ENCODE measurements at places on chromosomes 6 and 20.

- DNase-seq, result no peak
Measured at GRCh38 chr6:145147559-145147958, 587.8 kb downstream of the EPM2A start.

DNA sequence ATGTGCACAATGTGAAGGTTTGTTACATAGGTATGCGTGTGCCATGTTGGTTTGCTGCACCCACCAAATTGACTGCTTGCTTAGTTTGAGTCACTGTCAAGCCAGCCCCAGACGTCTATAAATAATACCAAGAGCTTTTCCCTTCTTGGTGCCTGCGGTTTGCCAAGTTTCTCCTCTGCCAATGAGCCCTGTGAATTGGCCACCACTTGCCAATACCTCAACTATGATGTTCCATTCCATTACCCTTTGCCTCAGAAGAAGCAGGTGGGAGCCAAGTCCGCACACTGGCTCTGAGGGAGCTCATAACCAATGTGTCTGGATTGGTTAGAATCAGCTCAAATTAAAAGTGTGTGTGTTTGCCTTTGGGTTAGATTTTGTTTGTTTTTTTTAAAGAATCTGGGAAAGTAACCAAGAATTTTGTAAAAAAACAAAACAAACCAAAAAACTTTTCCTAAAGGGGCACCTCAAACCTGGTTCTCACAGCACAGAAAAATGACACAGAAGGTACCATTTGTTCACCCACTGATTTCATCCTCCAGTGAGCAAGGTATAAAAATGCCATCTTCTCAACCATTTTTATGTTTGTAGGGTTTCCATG is 244.7 kb upstream of the PRND start:
- no peak for DNase-seq

- DNase-seq, result no peak
Measured at GRCh38 chr6:130965656-130966055, 97.4 kb downstream of the EPB41L2 start.

DNA sequence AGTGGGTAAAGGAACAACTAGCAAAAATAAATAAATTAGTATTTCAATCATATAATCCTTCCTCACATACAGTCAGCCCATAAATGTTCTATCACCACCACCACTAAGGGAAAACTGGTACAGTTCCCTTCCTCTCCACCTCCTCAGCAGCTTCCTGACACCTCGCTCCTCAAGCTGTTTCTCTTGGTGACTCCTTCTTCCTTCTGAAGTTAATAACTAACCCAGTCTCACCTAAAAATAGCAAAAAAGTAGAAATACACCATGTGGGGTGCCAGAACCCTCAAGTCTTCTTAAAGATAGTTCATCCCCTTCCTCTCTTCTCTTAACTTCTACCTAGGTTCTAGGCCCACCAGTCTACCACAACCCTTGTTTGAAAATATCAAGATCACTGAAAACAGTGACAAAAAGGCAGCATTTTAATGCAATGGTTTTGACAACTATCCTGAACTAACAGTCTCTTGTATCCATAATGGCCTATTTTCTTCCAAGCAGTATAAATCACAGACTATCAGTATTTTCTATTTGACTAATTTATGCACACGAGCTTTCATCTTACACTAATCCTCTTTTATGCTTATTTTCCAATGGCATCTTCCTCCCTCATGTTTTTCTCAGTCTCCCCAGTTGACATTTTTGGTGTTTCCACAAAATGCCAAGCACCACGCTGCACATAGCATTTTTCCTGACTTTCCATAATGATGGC is 85.5 kb downstream of the KHDC1L start:
- DNase-seq, result no peak

GRCh38 chr6:164795056-164795815 is 514.2 kb downstream of the C6orf118 start:
- no peak for DNase-seq

GRCh38 chr20:38747495-38748096 is 664 bp upstream of the ACTR5 start:
- DNase-seq, result no peak

- DNase-seq, result peak; percentile 55
Measured at GRCh38 chr20:25309395-25310267, 61.7 kb downstream of the PYGB start.

- no peak for DNase-seq
Measured at GRCh38 chr6:11727998-11728961, 50.3 kb downstream of the ADTRP start.

GRCh38 chr20:58670102-58670501 is 19.0 kb downstream of the STX16 start:
- DNase-seq, result no peak

DNA sequence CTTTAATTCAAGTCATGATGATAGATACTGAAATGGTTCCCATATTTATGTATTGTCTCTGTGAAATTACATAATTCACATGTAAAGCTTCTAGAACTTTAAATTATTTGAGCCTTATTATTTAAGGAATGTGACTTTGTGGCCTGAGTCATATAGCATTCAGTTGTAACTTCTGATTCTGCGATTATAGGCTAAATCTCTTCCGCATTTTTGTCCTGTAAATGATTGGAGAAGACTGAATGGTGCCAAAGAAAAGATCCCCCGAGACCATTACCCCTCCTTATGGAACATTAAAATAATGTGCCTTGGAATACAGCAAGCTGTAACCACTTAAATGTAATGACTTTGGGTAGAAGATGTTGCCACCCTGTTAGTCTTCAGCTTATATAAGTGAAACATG is 63.3 kb upstream of the MAP7 start:
- DNase-seq, result no peak

DNA sequence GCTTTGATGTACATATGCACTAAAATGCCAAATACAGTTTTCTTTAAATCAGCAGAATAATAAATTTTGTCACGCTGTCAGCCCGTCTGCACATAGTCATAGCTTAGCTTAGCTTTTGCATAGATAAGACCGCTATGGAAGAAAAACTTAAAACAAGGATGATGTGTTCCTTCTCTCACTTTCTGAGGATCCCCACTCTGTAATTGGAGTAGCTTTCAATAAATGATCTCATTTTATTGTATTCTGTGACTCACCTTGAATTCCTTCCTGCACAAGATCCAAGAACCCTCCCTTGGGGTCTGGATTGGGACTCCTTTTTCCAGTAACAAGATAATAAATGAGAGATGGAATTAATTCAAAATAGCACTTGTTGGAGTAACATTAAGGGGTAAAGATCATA is 186.2 kb downstream of the CDH26 start:
- DNase-seq, result no peak

- peak; percentile 75 for DNase-seq
Measured at GRCh38 chr6:138371720-138372119, 6.0 kb upstream of the SMIM28 start.

- no peak for DNase-seq
Measured at GRCh38 chr6:92708945-92709344, 710.4 kb downstream of the EPHA7 start.

DNA sequence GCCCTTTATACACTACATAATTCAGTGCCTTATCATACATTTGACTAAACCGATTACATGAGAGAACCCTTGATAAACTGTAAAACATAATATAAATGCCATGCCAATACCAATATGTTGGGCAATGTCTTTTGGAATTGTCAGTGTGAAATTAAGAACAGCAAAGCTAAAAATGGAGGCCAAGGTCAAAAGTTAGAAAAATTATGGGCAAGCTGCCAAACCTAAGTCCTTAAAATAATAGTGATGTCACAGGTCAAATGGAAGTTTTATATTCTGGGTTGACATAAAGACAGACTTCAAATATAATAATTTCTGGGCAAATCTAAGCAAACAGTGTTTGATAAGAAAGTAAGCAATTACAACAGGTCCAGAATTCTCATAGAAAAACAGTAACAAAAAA is 696.7 kb downstream of the RNF144B start:
- no peak for DNase-seq

DNA sequence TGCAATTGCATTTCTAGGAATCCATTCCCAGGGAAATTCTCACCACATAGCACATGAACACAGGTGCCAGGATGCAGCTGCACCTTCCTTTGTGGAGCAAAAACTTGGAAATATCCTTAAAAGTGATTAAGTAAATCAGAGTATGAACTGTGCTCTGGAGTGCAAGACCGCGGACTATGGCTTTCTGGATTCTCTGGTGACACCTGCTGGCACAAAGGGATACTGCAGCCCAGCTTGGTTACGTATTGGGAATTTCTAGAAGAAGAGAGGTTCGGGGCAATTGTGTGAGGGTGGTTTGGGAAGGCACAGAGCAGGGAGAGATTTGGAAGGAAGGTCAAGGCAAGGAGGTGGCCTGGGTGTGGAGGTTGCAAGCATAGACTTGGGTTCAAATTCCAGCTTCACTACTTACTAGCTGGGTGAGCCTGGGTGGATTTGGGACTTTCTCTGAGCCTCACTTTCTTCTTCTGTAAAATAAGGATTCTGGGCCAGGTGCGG is 15.9 kb upstream of the PEDS1 start:
- peak; percentile 92 for DNase-seq

GRCh38 chr6:170081556-170081955 is 209.3 kb downstream of the DLL1 start:
- no peak for DNase-seq

DNA sequence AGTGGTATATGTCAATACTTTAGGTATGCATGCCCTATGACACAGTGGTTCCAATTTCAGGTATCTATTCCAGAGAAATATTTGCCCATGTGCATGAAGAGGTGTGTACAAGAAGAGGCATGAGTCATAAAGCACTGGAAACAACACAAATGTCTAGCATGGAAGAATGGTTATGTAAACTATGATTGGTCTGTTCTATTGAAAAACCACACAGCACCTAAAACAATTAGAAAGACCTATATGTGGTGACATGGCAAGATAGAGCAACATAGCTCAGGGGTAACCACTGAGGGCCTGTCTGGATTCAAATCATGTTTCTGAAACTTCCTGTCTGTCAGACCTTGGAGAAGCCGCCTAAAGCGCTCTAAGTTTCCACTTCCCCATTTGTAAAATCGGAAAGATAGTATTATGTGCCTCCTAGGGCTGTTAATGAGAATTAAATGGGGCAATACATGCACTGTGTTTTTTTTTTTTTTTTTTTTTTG is 76.0 kb upstream of the SHLD1 start:
- no peak for DNase-seq

DNA sequence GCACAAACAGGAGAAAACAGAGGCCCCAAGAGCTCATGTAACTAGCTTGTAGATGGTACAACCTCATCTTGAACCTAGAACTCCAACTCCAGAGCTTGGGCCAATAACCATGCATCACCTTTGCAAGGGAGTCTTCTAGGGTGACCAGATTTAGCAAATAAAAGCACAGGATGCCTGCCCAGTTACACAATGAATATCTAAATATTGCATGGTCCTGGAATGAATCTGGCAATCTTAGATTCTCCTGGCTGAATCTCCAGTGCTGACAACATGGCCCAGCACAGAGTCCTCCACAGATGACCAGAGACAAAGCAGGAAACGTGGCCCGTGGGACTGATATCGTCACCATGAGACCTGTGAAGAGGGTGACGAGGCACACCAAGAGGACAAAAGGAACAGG is 494.1 kb downstream of the PREX1 start:
- DNase-seq, result no peak

GRCh38 chr20:51306521-51307358 is 235.8 kb downstream of the NFATC2 start:
- peak; percentile 83 for DNase-seq

DNA sequence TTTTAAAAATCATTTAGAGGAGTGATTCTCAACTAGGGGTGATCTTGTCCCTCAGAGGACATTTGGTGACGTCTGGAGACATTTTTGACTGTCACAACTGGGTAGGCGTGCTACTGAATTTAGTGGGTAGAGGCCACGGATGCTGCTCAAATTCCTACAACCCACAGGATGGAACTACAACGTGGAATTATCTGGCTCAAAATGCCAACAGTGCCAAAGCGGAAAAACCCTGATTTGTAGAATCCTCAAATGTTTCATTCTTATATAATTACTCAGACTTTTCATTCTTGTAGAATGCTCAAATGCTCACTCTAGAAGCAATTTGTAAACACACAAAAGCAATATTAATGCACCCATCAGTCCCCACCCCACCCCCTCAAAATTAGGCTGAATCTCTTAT is 229.8 kb downstream of the ZMYND8 start:
- no peak for DNase-seq

- DNase-seq, result peak; percentile 17
Measured at GRCh38 chr20:51335329-51335841, 207.1 kb downstream of the NFATC2 start.

GRCh38 chr20:3711484-3711941 is 887 bp downstream of the SIGLEC1 start:
- no peak for DNase-seq

Data from dermis blood vessel endothelial cell (primary cell).